ENCODE measurements at places on chromosomes 7 and 10. TPM values are rescaled to one million over a fixed set of nuclear protein-coding genes. Genes with fewer than 3 reads are reported as not detected.

MMRN2 gene
- not detected for total RNA-seq

GNAT3 gene
- total RNA-seq, result not detected

CYP26C1 gene
- not detected for total RNA-seq

ANKRD61 gene
- total RNA-seq, result 0.56 TPM

Data from activated T-helper 1 cell treated with anti-CD3 and anti-CD28 coated beads, Interleukin-12 subunit alpha, Interleukin-12 subunit beta, Interleukin-2, Interleukin-4 antibody, amounts not matched to agents 30 ng/mL and 10 ng/mL and 1 ng/mL, durations not matched to agents 14 hours and 24 hours and 36 hours (primary cell).